Activated gamma-delta T cell treated with anti-CD3 and anti-CD28 coated beads, Interleukin-2, amount 50 U/mL, for 16 hours (primary cell): ENCODE measurements at places on chromosomes 1 and 21.

DNA sequence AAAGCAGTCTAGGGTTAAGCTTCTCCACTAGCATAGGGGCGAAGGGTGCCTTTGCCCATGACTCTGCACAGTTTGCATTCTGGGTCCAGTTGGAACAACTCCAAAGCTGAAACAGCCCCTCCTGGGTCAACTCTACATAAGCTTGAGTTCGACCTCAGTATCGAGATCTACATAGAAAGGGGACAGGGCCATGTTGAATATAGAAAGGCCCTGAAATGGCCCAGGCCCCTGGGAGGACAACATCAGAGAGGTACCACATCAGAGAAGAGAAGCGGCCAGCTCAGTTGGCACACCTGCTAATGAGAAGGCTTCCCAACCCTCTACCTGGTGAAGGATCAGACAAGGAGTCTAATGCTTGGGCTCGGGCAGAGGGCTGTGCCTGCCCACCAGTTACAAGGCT is 1.6 kb downstream of the DENND2D start:
- no peak for DNase-seq

GRCh38 chr1:211609120-211610024 is 30.4 kb upstream of the SLC30A1 start:
- DNase-seq = no peak

- DNase-seq = no peak
Measured at GRCh38 chr1:89699451-89699986, 66.6 kb downstream of the LRRC8C start.

DNA sequence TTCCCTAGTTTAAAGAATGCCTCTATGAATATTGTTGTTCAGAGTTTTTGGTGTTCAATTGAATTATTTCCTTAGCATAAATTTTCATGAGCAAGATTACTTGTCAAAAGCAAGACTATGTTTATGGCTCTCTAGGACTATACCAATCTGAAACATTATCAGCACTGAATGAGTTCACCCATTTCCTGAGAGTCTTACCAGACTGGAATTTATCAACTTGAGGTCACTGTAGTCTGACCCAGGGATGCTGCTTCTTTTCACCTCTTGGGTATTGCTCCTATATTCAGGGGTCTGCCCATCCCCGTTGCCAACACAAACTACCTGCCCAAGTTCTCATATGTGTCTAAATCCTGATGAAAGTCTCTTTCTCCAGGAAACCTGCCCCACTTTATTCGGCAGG is 42.6 kb downstream of the OPTC start:
- no peak for DNase-seq

- no peak for DNase-seq
Measured at GRCh38 chr21:41045534-41046268, 122.3 kb upstream of the BACE2 start.
